ENCODE measurements at places on chromosomes 7 and 10.
A peak's percentile ranks its signal among the peaks of the same experiment; 100 is the strongest.

GRCh38 chr10:51530541-51530940, 168.9 kb downstream of the CSTF2T start:
- no peak for DNase-seq

GRCh38 chr7:40570223-40570622, 435.4 kb downstream of the SUGCT start:
- DNase-seq = peak; percentile 67

DNA sequence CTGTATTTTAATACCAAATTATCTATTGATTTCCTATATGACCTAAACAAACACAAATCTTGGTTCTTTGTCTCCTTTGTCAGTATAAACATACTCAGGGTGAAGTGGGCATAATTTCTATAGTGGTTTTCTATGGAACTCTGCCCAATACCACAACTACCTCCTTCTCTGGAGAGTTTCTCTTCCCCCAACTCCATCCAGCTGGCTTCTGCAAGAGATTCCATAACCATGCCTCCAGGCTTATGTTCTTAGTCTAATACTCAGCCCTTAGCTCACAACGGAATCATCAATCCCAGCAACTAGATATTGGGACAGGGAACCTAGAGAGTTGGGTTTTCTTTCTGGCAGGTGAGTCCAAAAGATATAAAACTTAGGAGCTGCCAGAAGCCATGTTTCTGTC, 127.3 kb downstream of the TRIL start:
- peak; percentile 66 for DNase-seq

DNA sequence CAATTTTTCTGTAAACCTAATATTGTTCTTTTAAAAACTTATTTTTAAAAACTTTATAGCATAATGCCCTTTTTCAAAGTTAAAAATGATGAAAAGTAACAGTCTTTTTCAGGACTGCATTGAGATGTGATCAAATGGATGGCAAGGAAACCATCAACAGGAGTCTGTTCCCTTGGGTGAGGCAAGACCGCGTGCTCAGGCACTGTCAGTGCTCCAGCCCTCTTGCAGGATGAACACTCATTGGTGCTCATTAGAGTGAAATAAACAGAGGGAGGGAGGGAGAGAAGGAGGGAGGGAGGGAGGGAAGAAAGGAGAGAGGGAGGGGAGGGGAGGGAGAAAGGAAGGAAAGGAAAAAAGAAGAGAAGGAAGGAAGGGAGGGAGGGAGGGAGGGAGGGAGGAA, 145.7 kb upstream of the CHST15 start:
- DNase-seq = no peak

DNA sequence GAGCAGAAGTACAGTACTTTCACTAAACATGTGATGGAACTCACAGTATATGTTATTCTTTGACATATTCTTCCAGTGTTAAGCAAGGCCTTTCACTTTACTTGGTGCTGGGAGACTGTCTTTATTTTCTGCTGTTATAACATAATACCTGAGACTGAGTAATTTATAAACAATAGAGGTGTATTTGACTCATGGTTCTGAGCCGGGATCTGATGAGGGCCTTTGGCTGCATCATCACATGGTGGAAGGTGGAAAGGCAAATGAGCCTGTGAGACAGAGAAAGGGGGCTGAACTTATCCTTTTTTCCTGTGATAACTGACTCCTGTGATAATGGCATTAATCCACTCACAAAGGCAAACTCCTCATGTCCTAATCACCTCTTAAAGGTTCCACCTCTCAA, 1.4 kb downstream of the SUPV3L1 start:
- DNase-seq = no peak

- DNase-seq = no peak
These were observed 26.6 kb downstream of the LRRC4 start for GRCh38 chr7:128004623-128005022.

- peak; percentile 4 for DNase-seq
These were observed 116.3 kb downstream of the EXOC4 start for GRCh38 chr7:133369130-133369529.

DNA sequence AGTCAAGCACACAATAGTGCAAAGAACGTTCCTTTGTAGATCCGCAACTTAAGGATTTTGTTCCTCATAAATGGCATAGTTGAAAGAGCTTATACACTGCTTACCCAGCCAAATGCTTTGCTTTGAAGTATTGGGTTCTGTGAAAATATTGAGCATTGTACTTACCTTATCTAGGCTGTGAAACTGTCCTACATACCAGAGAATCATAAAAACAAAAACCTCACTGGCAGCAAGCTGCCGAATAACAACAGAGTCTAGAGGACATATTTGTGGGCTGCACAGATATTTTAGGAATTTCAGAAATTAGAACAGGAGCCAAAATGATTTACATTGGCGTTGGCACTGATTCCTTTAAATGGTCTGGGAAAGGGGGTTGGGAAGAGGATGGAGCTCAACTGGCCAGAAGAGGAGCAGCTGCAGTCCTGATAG, 174.8 kb downstream of the RTKN2 start:
- peak; percentile 92 for DNase-seq

DNA sequence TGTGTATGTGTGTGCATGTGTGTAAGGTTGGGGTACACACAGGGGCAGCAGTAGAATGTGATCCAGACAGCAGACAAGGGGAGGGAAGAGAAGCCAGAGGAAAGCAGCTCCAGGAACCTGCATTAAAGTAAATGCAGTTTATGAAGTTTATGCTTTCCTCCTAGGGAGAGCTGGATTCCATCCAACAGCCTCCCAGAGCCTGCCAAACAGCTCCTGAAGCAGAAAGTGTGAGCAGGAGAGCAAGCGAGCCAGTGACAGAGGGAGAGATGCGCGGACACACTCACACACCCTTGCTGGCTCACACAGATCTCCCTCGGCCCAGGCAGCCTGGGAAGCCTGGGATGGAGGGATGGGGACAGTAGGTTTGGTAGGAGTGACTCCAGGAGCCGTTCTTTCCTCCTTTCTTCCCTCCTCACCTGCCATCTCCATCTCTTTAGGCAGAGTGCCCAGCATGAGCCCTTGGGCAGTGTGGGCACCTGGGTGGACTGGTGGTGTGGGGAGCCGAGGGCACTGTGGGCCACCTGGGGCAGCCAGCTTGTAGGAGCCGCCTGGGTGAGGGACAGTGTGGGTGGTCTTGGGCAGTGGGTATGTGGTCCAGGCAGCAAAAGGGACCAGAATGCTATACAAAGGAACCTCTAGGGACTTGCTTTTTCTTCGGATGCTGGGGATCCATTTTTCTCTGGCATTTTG, 46.1 kb downstream of the PAX2 start:
- peak; percentile 23 for DNase-seq

GRCh38 chr10:74189999-74190421, 39.0 kb downstream of the ADK start:
- peak; percentile 80 for DNase-seq

GRCh38 chr7:133197972-133198544, 54.8 kb upstream of the EXOC4 start:
- no peak for DNase-seq

GRCh38 chr7:159104188-159104920, 40.3 kb downstream of the VIPR2 start:
- no peak for DNase-seq

DNA sequence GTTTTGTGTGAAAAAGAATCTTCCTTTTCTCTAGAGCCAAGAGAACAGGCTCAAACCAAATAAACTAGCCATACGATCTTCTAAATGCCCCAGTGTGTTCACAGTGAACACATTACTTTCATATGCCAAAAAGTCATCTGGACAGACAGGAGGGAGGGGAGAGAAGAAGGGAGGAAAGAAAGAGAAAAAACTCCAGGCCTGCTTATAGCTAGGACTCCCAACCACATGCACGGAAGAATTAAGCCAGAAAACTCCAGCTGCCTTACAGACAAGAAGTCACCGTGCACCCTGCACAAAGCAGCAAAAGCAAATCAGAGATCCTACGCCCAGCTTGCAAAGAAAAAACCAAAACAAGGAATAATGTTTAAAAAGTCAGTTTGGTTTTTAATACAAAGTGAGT, 34.3 kb downstream of the SNX8 start:
- DNase-seq = no peak

DNA sequence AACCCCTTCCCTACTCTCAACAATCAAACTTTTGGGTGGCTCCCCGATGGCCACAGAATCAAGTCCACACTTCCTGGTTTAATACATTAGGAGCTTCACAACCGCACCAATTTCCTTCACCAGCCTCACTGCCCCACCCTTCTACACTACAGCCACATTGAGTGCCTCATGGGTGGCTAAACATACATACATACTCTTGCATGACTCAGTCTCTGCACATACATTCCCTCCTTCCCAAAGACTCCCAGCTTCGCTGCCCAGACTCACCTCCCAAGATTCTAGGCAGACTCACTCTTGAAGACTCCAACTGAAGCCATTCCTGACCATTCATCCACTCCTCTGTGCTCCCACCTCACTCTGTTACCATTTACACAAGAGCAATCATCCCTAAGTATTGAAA, 15.9 kb downstream of the VPS41 start:
- DNase-seq = peak; percentile 3

DNA sequence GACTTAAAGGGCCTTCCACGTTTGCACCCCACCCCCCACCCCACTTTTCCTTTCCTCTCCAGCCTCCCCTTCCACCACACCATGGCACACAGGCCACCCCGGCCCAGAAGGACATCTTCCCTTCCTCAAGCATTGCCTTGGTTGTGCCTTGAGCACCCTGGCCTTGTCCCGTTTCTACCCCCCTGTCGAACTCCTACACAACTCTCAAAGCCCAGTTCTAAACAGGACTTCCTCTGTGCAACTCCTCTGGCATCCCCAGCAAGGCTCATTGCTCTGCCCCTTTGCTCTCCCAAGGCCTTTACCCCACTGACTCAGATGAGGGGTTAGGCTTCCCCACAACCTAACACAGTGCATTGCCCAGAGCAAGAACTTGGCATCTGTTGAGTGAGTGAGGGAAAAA, 136.1 kb downstream of the HERPUD2 start:
- no peak for DNase-seq

- no peak for DNase-seq
These were observed 3.7 kb upstream of the KCNMA1 start for GRCh38 chr10:77641344-77641743.

GRCh38 chr10:82477776-82478175, 602.8 kb downstream of the NRG3 start:
- DNase-seq = no peak

- no peak for DNase-seq
These were observed 206.0 kb downstream of the CXCL12 start for GRCh38 chr10:44178856-44179255.

DNA sequence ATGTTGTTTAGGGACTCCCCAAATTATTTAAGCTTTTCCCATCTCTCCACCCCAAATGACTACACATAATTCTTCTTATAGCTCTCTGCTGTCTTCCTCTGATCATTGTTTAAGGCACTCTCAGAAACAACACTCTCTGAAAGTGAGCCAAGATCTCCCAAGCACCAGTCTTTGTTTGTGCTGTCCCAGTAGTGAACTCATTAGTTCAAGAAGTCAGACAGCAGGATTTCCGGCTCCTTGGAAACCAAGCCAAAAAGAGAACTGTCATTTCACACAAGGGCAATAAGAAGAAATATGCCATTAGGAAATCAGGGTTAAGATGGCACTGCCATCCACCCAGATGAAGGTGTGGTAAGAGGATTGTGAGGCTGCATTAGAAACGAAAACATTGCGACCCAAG, 83.1 kb downstream of the FZD1 start:
- peak; percentile 51 for DNase-seq

GRCh38 chr7:158695726-158696452, 8.7 kb downstream of the NCAPG2 start:
- peak; percentile 76 for DNase-seq

GRCh38 chr10:100882252-100882651, 30.5 kb upstream of the SLF2 start:
- no peak for DNase-seq

- no peak for DNase-seq
These were observed 1164.9 kb downstream of the DNAJB9 start for GRCh38 chr7:109734601-109735000.

- DNase-seq = no peak
These were observed 12.7 kb downstream of the ACADSB start for GRCh38 chr10:123021517-123021916.

DNA sequence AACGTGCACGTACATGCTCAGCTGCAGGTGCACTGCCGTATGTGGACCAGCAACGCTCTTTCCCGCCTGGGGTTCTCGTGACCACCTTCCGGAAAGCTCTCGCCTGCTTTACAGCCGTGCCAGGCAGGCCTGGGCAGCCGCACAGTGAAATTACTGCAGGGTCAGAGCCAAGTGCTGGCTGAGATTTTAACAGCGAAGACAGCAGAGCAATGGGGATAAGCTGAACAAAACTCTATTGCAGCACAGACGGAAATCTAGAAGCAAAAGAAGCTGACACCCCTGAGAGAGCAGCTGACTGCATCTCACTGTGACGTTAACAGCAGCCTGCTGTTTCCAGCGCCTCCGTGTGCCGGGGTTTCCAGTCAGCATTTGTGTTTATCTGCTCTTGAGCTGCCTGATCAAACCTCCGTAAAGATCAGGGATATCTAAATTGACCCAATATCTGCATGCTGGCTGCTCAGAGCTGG, 179.0 kb downstream of the DIP2C start:
- DNase-seq = no peak

All from astrocyte of the hippocampus (primary cell).